ENCODE measurements at places on chromosomes 3 and 15. TPM values are rescaled to one million over a fixed set of nuclear protein-coding genes. Genes with fewer than 3 reads are reported as not detected.

Gene C2CD4A
- not detected for total RNA-seq

Gene LPP
- 3,079 TPM for total RNA-seq

Gene KBTBD13
- not detected for total RNA-seq

Gene CD86
- 4.6 TPM for total RNA-seq

Gene PCSK6
- total RNA-seq: 13.6 TPM

Gene IGSF10
- 2.5 TPM for total RNA-seq

Gene RASSF1
- 28.7 TPM for total RNA-seq

Gene FEZF2
- total RNA-seq: not detected

Gene EPHB1
- total RNA-seq: 1.3 TPM

Gene SPINK8
- not detected for total RNA-seq

Gene KCNAB1
- total RNA-seq: 0.83 TPM

DNA sequence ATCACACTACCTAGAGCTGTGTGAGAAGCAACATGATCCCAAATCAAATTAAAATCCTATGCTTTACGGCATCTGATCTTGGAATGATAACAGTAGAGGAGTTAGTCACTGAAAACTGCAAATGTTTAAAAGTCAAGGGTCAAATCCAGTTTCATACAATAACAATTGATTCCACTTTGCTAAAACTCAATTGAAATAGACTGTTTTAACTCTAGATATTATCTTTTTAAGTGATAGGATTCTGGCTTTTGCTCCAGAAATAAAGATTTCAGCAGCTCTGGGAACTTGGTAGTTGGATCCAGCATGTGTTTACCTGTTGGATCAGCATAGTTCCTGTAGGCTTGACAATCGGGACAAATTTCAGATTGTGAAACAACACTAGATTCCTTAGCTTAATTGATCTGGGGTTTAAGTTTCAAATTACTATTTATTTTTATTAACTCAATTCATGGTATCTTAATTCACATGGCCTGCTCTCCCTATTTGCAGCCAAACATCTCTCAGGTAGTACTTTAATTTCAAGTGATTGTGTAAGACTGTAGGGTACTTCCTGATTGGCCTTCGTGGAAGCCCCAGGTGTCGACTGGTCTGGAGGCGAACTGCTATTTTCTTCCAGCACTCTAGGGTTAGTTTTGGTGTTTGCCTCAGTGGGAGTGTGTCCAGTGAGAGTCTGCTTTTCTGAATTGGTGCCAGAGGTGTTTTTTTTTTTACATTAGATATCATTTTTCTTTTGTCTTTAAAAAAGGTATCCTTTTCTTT is 16.6 kb downstream of the NFKBIZ start:
- no peak for DNase-seq

DNA sequence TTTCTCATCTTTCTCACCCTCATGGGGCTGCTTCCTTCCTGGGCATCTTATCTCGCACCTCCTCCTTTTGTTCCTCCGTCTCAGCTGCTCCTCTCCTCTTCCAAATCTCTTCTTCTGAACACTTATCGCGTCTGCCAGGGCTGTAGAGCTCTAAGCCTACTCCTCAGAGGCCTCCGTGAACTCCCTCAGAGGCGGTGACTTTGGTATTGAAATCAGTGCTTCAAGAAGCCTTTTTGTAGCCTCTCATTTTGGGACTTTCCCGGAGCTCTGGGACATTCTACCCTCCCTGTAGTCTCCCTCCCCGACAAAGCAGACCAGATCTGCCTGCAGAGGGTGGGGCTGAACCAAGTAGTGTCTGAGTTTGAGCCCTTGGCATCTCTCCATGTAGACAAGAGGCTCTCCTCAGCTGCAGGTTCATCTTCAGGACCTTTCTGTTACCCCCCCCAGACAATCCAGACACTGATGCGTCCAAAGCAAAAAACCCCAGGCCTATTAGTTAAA is 17.5 kb upstream of the CPNE9 start:
- DNase-seq: no peak

DNA sequence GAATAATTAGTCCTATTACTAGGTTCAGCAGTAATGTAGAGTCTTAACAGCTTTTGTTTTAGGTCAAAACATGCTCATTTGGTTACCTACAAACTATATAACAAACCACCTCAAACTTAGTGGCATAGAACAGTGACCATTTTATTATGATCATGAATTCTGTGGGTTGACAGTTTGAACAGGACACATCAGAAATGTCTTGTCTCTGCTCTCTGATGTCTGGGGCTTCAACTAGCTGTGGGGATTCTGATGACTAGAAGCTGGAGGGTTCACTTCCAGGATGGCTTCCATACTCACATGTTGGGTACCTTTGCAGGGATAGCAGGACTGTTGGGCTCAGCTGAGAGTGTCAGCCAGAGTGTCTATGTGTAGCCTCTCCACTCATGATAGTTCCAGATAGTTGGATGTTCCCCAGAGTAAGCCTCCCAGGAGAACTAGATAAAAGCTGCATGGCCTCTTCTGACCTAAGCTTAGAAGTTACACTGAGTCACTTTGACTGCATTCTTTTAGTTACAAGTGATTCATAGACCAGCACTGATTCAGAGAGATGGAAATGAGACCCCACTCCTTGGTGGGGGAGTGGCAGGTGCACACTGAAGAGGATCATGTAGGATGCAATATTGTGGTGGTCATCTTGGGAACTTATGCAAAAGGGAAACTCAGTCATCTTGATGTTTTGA is 32.6 kb downstream of the PLCL2 start:
- no peak for DNase-seq

DNA sequence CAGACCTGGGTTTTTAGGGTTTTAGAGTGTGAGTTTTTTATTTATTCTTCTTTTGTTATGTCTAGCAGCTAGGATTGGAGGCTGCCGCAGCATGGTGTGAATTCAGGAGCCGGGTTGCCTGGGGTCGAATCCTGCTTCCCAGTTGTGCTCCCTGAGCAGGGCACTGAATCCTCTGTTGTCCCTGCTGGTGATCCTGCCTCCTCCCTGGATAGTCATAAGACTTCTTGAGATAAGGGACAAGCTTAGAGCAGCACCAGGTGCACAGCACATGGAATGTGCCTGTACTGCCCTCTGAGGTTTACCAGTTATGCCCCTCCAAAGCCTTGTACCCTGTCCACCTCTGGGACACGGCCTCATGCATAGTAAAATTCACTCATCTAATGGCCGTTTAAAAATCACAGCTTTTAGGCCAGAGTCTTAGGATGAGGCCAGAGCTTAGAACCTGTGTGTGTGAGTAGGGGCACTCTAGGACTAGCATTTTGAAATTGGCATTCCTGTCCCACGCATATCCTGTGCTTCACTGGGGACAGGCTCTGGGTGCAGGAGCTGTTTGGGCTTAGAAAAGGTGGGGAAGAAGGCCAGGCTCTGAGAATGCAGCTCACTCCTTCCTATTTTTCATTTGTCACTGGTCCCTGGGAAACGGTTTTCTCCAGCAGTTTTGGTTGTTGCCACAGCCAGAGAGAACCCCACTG is 47.7 kb downstream of the CHCHD6 start:
- DNase-seq: no peak

DNA sequence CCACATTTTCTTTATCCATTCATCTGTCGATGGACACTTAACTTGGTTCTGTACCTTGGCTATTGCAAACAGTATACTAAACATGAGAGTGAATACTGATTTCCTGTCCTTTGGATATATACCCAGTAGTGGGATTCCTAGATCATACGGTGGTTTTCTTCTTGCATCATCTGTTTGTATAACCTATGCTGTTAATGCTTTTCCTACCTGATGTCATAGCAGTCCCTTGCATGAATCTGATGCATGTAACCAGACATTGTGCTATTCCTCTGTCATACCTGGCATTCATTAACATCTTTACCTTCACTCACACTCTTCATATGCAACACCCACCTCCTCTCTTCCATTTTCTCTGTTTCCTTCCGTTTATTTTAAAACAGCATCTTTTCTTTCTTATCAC is 185.2 kb downstream of the KLHL25 start:
- no peak for DNase-seq

DNA sequence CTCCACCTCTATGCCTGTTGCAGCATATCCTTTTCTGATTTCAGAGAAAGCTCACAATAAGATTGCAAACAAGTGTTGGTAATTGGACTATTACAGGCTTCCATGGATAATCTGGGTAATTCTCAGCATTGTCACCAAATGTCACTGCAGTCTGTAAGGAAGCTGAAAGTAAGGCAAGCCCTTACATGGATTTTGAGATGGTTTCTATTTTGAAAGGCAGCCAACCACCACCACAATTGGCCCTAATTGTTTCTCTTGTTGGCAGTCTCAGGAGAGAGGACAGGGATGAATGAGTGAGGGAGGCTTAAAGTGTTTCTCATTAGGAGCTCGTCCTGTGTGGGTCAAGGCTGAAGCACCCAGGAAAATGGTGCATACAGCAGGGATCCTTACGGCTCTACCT is 879.9 kb downstream of the TUSC7 start:
- DNase-seq: no peak

DNA sequence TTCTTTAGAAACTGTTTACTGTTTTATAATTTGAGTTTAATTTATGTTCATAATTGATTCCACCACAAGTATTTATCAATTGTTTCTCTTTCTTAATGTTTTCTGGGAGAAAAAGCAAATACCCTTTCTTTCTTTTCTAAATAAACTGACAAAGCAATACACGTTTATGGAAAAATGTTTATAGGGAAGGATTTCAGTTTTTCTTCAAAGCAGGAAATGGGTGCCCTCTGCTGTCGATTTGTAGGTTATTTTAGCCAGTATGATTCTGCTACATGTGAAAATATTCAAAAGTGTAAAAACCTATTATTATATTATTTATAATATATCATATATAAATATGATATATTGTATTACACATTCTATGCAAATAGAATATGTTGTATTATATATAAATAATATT is 921.0 kb upstream of the ROBO1 start:
- DNase-seq: no peak

GRCh38 chr3:171784387-171784786 is 25.9 kb downstream of the PLD1 start:
- no peak for DNase-seq

GRCh38 chr3:149476225-149476624 is 1.7 kb downstream of the TM4SF4 start:
- DNase-seq: no peak

GRCh38 chr15:90883976-90884718 is at the start of gene FES:
Gene FES, plus strand, starts transcription at chr15:90884504. Its CDS starts 542 bp downstream, at chr15:90885046.
- DNase-seq: no peak

DNA sequence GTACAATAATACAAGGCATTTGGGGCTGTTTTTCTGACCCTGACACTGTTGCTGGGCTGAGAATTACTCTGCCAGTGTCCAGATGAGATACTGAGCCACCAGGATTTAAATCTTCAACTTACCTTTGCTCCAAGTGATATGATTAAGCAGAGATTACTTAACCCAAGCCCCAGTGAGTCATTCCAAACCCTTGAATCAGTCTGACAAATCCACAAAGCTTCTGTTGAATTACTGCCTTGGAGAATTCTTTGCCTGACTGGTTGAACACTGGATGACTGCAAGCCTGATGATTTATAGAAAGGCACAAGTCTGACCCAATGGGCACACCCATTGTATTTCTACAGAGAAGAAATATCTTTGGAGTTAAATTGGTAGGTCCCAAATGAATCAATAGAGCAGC is 88.2 kb upstream of the TSC22D2 start:
- DNase-seq: no peak

DNA sequence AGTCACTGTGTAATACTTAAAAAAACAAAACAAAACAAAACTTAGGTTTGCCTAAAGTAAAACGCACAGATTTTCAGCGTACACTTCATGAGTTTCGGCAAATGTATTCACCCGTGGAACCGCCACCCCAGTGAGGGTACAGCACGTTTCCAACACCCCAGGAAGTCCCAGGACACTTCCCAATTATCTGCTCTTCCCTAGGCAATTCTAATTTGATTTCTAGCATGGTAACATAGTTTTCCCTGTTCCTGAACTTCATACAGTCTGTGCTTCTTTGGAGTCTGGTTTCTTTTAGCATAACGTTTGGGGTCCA is 497 bp upstream of the CLASP2 start:
- DNase-seq: no peak

- no peak for DNase-seq
Measured at GRCh38 chr15:72825829-72826228, 42.3 kb upstream of the ADPGK start.

- DNase-seq: no peak
Measured at GRCh38 chr3:27724459-27725197, 2.5 kb upstream of the EOMES start.

DNA sequence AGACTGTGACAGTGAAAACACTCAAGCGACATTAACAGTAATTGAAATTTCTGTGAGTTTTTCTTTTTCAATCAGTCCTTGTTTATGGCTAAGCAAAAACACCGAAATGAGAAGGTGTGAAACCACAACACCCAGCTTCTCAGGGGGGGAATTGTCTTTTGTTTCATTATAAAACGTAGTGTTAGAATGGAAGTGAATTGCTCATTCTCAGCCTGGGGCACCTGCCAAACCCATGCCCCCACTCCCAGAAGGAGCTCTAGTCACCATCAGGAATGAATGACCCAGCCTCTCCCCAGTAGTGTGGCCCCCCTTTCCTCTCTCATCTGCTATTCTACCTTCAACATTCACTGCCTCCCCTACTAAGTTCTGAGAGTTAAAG is 185.8 kb upstream of the CFAP20DC start:
- DNase-seq: no peak

DNA sequence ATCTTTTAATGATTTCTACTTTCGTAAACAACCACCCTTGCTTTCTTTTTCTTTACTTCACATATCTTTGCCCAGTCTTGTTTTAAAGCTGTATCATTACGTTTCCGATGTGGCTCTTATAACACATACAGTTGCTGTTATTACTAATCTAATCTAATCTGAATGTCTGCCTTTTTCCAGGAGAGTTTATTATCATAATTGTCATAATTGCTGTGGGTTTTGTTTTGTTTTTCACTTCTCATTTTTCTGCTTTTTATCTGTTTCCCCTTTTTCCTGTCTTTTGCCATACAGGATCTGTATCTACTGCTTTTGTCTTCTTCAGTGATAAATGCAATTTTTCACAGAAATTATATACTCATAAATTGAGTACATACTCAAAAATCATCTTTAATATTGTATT is 24.9 kb downstream of the HACL1 start:
- no peak for DNase-seq

GRCh38 chr15:100438570-100438969 is 90.2 kb downstream of the CERS3 start:
- DNase-seq: no peak

DNA sequence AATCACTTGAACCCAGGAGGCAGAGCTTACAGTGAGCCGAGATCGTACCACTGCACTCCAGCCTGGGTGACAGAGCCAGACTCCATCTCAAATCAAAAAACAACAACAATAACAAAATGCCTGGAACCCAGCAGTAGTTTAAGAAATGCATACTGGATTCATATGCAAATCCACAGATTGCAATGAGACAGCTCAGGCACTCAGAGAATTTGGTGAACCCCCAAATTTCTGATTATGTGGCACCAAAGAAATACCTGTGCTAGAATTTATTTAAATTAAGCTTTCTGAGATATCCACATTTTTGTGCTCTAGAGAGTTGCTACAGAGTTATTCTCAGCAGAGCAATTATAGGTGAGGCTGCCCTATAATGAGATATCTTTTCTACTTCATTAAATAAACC is 29.7 kb downstream of the SPATA16 start:
- DNase-seq: no peak

- DNase-seq: no peak
Measured at GRCh38 chr3:120137548-120137947, 43.3 kb upstream of the GSK3B start.

GRCh38 chr3:185422677-185423076 is 59.7 kb downstream of the MAP3K13 start:
- no peak for DNase-seq

- DNase-seq: no peak
Measured at GRCh38 chr3:96865605-96866004, 51.2 kb downstream of the EPHA6 start.

Measured in esophagus muscularis mucosa (tissue), 4 donors.